ENCODE measurements at places on chromosomes 1 and 21. TPM values are rescaled to one million over a fixed set of nuclear protein-coding genes. Genes with fewer than 3 reads are reported as not detected.

The CA6 gene
- not detected for polyA plus RNA-seq

GRCh38 chr1:204493145-204493983 lies 1.2 kb downstream of the PIK3C2B start:
- DNase-seq, result peak; percentile 87

DNA sequence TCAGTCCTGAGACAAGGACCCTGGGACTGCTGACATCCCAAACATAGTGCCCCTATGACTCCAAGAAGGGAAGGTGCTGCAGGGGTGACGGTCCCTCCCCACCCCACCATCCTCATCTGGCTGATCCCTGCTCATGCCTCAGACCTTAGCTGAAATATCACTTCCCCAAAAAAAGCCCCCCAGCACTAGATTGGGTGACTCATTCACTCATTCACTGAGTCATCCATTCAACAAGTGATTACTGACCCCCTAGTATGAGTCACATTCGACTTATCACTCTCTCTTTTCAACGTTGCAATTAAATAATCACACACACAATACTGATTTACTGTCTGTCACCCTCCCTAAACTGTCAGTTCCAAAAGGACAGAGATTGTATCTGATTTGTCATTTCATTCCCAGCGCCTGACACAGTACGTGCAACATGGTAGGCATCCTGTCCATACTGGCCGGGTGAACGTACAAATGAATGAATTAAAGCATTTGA lies 48.6 kb downstream of the HIVEP3 start:
- no peak for DNase-seq

The FGR gene
- polyA plus RNA-seq, result 2.8 TPM

- no peak for DNase-seq
Measured at GRCh38 chr1:229896861-229897260, 170.2 kb upstream of the GALNT2 start.

The SFPQ gene
- 34.7 TPM for polyA plus RNA-seq

DNA sequence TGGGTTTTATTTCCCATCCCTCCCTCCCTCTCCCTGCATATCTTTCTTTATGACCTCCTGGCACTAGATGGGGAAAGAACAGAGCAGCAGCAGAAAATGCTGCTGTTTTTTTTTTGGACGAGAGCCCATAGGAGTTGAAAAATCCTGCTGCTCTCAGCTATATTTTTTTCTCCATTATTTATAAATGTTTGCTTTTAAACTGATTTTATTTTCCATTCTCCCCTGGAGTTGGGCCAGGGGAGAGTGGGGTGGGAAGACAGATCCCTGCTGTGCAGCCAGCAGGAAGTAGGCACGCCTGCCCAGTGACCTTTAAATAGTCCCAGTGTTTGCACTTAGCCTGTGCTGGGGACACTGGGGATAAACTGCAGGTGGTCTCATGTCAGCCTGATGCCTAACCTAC lies 17.4 kb downstream of the SFT2D2 start:
- DNase-seq, result no peak

DNA sequence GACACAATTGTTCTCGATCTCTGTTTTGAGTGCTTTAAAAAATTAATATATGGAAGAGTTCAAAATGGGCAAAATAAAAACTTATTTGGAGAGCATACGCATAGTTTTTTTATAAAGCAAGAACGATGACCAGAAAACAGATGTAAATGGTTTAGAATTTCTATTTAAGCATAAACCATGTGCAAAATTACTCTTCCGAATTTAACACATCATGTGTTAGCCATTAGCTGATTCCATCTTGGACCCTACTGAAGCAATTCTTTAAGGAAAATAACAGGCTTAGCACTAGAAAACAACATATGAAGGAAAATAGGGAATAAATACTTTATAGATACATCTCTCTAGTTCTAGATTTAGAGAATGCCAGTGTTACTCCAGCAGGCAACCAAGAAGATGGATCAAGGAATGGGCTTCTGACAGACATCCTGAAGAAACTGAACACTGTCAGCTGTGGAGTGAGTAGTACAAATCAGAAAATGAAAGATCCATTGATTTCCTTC lies 26.7 kb downstream of the CDC7 start:
- DNase-seq, result no peak

The MAP3K21 gene
- 0.33 TPM for polyA plus RNA-seq

DNA sequence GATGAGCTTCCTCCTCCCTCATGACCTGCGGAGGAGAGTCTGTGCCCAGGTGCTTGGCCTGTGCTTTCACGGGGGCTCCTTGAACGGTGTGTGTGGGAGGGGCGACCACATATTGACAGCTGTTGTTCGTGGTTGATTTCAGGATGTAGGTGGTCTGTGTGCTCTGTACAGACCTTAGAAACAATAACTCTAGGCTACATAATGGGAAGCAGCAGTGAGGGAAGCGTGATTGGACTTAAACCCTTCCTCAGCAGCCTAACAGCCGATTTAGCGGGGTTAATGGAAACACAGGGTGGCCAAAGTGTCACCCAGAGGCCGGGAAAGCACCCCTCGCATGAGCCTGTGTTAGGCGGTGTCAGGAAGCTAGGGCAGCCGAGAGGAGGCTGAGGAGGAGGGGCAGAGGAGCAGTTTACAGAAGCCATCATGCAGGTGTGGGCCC lies 56.0 kb downstream of the TBCE start:
- no peak for DNase-seq

The PKLR gene
- 1.0 TPM for polyA plus RNA-seq

The OR2T29 gene
- not detected for polyA plus RNA-seq

DNA sequence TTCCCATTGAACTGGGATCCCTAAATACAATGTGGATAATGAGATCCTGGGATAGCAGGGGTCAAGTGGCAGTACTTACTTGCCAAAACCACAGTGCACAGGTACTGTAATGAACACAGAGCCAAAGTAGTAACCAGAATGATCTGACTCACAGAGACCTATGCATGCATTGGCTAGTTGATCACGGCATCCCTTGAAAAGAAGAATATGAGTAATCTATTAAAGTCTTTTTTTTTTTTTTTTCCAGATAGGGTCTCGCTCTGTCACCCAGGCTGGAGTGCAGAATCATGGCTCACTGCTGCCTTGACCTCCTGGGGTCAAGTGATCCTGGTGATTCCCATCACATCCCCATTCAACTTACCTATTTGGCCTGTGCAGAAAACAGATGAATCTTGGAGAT lies 29.4 kb upstream of the EIF4G3 start:
- DNase-seq, result no peak

DNA sequence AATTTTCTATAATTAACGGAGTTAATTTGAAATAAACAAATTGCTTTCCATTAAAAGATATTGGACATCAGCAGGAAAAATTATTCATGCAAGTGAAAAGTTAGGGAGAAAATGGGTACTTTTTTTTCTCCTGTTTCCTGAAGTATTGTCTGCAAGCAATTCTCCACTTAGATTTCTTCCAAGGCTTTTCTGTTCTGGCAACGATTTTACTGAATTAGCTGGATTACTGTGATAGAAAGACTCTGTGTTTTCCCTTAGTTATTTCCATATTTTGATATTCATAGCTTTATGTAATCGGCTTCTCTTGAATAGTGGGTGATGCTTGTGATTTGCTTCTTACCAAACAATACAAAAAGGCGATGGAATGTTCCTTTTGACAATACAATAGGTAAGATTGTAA lies 1333.9 kb downstream of the AMY1C start:
- DNase-seq, result no peak

The CASZ1 gene
- polyA plus RNA-seq, result 7.0 TPM

DNA sequence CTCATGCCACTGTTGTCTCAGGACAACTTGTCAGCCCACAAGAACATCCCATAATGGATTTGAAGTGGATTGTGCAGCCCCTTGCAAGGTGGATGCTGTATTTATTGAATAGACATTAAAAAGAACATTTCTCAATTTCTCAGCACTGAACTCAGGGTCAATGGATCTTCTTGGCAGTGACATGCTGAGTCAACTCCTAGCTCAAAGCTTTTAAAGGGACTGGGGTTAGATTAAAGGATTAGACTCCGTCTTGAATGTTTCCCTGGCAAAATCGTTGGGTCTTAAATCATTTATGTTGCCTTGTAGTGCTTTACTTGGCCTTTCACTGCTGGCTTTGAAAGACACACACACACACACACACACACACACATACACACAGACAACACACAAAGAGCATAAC lies 221.6 kb upstream of the PBX1 start:
- DNase-seq, result no peak

- no peak for DNase-seq
Measured at GRCh38 chr1:68815632-68816031, 318.8 kb upstream of the DEPDC1 start.

The SMG7 gene
- 17.1 TPM for polyA plus RNA-seq

The CELA3A gene
- polyA plus RNA-seq, result 8.5 TPM

The PLXNA2 gene
- 2.9 TPM for polyA plus RNA-seq

The SAMSN1 gene
- polyA plus RNA-seq, result 14.4 TPM

- no peak for DNase-seq
Measured at GRCh38 chr1:95042286-95042685, 30.5 kb downstream of the ALG14 start.

The TLCD4 gene
- polyA plus RNA-seq, result 2.7 TPM

DNA sequence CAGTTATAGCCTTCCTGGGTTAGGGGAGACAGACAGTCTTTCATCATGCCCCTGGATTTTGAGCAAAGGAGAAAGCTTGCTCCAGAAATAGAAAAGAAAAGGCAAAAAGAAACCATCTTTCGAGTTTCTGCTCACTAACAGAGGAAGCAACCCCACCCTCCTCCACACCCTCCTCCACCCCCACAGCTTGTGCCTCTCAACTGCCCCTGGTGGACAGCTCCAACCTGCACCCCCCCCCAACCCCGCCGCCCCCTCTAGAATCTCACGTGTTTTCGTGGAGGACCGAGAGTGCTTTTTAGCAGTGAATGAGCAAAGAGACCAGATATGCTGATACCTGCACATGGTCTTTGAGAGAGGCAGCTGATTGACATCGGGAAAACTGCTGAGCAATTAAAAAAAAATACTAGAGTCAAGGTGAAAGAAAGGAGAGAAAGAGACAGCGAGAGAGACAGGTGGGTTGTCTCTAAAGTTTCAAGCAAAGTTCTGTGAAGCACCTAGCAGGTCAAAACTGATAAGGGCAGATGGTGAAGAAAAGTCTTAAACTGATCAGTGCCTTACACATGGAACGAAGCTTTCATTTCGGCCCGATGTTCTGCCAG lies 358.3 kb downstream of the KIF26B start:
- DNase-seq, result no peak

GRCh38 chr1:47184090-47184821 lies 5.6 kb downstream of the PDZK1IP1 start:
- no peak for DNase-seq

DNA sequence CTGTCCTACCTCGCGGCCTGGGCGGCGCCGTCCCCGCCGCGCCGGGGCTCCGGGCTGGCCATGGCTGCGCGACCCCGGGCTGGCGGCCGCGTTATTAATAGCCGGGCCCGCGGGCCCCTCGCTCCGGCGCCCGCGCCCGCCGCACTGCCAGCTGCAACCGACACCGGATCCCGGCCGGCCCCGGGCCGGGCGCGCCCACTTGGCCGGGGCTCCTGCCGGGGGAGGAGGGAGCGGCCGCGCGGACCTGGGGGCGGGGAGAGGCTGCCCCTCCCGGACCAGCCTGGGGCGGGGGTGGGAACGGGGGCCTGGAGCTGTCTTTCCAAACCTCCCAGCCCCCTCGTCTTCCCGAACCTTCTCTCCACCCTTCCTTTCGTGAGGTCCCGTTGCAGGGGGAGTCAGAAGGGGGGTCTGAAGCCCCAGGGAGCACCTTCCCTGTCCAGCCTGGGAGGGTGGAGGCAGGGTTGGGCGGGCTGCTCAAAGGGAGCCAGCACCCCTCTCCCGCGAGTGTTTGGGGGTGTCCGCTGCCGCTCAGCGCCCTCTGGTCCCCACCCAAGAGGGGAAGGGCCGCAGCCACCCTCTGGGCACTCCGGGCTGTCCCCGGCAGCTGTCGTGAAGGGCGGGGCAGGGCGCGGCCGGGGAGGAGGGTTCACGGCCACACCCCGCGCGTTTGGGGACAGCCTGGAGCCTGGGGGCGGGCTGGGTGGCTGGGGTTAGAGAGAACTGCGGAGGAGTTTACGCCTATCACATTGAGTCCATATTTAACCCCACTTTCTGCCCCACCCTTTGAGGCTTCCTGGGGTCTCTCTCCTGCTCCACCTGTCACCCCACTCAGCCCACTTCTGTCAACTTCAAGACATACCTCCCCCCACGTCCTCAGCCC lies at the start of gene SYNC:
SYNC (minus strand) TSS at position 172 of the 880 bp plus-strand sequence; CDS start at position 62, 110 bp downstream.
- DNase-seq, result peak; percentile 93

DNA sequence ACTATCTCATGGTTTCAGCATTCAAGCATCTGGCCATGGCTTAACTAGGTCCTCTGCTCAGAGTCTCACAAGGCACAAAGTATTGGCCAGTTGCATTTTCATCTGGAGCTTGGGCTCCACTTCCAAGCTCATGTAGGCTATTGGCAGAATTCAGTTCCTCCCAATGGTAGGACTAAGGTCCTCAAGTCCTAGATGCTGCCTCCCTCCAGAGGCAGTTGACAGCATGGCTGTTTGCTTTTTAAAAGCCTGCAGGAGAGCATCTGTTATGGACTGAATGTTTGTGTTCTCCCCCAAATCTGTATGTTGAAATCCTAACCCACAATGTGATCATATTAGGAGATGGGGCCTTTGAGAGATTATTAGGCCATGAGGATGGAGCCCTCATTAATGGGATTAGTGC lies 38.0 kb upstream of the HLX start:
- no peak for DNase-seq

GRCh38 chr1:17873007-17873675 lies 118.0 kb downstream of the ACTL8 start:
- DNase-seq, result no peak

GRCh38 chr1:156122519-156123355 lies 8.2 kb downstream of the LMNA start:
- DNase-seq, result peak; percentile 93

- no peak for DNase-seq
Measured at GRCh38 chr21:32962268-32962667, 63.5 kb upstream of the OLIG2 start.

The SELP gene
- 8.6 TPM for polyA plus RNA-seq

DNA sequence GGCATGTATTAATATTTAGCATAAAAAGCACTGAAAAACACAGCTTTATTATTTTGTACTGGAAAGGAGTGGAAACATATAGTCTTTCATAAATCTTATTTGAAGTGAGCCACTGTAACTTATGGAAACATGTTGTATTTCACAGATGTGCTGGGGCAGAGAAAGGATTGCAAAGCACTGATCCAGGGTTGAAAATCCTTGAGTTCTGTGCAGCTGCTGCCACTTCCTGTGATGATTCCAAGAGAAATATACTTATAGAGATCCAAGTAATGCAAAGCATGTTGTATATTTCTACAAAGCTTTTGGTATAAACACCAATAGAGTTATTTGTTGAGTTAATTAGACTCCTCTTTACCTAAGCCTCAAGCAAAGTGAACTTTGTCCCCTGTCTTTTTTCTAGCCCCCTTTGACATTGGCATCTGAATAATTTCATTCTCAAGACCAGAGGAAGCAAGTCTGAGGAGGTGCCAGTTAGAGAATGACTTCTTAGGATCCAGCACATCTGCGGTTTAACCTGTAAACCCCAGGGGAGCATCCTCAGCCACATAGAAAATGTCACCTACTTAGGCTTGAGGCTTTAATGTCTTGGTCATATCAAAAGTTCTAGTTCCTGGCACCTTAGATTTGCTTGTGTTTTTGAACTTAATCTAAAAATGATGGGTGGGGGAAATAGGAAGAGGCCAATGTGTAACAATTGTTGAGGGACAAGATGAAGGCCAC lies 173.3 kb downstream of the FASLG start:
- DNase-seq, result no peak

Data from aorta (tissue), 5 donors.